ENCODE measurements at places on chromosomes 7 and 10.
A peak's percentile ranks its signal among the peaks of the same experiment; 100 is the strongest.

DNA sequence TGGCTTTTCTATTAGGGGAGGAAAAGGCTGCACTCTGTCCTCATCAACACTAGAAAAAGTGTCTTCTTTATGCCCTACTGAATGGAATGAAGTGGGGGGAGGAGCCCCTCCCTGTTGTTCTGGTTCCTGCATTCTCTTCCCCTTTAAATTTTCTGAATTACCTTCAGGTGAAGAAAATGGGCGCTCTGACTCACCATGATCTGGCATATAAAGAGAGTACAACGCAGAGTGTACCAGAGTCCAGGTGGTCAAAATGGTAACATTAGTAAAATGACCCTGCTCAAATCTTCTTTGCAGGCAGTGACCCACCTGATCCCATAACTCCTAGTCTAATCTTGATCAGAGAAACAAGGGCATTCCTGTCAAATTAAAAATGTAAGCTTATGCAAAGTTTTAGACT lies 80.7 kb downstream of the THSD7A start:
- DNase-seq = no peak

GRCh38 chr7:47039089-47039648 lies 542.7 kb downstream of the TNS3 start:
- DNase-seq = peak; percentile 13

DNA sequence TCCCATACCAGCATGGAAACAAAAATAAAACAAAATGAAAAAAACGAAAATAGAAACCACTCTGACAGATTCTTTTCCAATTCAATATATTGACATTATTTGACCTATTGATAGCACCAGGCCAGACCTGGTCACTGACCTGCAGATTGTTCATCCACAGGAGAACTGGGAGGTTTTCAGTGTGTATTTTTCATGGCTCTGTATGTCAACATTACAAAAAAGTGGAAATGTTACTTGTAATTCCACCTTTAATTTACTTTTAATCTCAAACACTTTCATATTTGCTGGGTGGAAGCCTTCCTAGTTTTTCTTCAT lies 2.9 kb downstream of the HKDC1 start:
- DNase-seq = no peak

DNA sequence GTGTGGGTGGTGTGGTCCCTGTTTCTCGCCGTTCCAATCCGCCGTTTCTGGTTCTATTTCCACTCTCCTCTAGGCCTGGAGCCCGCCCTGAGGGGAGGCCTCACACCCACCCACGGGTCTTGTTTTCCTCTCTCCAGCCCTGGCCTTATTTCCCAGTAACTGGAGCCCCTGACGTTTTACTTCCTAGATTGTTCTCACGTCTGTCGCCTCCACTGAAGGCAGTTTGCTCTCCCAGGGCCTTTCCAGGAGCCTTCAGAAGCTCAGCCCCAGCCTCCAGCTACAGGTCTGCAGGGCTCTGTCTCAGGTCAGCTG lies 30.6 kb downstream of the CFAP46 start:
- no peak for DNase-seq

- no peak for DNase-seq
Observed at GRCh38 chr10:359093-359492, 223.8 kb downstream of the ZMYND11 start.

DNA sequence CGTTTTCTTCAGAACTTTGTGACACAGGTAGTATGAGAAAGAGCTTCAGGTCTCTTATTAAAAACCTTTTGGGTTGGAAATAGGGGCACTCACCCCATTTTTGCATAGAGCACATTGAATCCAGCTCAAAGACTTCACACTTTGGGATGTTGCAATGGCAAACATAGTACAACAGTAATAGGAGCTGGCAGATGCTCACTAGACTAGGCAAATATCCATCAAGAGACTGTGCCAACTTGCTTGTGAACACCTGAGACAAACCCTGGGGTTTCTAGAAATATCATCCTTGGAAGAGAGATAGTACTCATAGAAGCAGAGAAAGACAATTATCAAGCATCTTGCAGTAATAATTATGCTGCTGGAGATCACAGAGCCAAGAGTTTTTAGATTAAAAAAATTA lies 280.0 kb downstream of the CACNA2D1 start:
- no peak for DNase-seq

- DNase-seq = no peak
Observed at GRCh38 chr10:54159924-54160323, 641.1 kb downstream of the PCDH15 start.

DNA sequence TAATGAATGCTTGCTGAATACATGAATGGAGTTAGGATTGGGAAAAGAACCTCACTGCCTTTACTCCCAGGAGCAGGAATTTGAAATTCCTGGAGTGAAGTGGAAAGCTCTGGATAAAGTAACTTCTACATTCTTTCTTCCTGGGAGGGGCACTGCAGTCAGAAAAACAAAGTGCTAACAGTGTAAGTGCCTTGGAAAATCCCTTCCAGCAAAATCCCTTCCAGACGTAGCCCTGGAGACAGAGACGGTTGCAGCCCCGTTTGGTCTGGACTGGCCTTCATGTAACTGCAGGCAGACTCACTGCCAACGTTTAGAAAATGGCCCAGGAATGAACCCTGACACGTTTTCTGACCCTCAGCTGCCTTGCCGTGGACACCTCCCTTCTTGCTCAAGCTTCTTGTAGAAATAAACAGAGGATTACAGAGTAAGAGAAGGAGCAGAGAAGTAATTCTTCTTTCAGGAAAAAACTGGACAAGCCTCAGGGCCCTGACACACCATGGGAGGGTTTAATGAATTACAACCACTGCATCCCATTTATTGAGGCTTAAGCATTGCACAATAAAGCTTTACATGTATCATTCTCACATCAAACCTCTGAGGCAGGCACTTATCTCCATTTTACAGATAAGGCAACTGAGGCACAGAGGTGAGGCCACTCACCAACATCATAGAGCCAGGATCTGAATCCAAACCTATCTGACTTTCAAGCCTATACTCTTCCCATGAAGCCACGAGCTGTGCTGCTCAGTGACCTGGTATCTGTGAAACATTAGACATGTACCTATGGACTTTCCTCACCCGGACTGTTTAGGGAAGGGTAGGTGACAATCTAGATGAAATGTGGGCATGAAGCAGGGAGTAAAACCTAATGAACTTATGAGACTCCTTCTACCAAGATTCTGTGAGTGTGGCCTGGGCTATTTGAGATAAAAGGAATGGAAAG lies 7.8 kb downstream of the ITPRIP start:
- DNase-seq = peak; percentile 83

DNA sequence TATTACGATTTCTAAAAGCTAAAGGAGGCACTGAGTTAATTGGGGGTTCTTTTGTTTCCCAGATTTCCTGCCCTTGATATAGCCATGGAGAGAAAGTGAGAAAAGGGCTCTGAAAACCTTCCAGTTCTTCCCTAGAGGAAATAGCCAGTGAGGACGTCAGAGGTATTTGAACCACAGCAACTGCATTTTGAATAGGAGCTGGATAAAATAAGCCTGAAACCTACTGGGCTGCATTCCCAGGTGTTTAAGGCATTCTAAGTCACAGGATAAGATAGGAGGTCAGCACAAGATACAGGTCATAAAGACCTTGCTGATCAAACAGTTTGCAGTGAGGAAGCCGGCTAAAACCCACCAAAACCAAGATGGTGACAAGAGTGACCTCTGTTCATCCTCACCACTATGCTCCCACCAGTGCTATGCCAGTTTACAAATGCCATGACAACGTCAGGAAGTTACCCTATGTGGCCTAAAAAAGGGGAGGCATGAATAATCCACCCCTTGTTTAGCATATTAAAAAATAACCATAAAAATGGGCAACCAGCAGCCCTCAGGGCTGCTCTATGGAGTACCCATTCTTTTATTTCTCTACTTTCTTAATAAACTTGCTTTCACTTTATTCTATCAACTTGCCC lies 85.1 kb upstream of the FRMD4A start:
- no peak for DNase-seq

DNA sequence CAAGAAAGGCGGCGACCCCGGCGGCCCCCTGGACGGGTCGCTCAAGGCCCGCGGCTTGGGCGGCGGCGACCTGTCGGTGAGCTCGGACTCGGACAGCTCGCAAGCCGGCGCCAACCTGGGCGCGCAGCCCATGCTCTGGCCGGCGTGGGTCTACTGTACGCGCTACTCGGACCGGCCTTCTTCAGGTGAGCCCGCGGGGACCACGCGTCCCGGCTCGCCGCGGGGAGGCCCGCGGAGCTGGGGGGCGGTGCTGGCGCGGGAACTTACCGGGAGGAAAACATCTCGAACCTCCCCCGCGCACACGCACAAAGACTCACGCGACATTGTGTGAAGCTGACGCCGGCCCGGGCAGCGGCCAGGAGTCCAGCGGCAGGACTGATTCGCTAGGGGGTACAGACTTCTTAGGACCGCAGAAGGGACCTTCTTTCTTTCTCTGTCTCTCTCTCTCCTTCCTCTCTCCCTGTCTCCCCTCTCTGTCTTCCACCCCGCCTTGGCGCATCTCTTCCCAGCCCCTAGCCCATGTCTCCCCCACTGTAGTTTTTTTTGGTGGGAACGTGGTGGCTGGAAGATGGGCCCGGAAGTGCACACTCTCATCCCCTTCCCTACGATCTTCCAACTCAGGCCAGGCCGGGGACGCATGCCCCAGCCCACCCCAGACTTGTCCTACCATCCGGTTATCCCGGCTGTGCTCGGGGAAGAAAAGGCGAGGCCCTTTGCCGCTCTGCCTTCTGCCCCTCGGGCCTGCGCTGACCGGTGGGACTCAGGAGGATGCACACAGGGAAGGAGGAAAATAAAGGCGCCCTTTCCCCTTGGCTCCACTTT lies 1.2 kb downstream of the EN2 start:
- DNase-seq = no peak

GRCh38 chr7:157674027-157674714 lies 337.4 kb downstream of the DNAJB6 start:
- no peak for DNase-seq

DNA sequence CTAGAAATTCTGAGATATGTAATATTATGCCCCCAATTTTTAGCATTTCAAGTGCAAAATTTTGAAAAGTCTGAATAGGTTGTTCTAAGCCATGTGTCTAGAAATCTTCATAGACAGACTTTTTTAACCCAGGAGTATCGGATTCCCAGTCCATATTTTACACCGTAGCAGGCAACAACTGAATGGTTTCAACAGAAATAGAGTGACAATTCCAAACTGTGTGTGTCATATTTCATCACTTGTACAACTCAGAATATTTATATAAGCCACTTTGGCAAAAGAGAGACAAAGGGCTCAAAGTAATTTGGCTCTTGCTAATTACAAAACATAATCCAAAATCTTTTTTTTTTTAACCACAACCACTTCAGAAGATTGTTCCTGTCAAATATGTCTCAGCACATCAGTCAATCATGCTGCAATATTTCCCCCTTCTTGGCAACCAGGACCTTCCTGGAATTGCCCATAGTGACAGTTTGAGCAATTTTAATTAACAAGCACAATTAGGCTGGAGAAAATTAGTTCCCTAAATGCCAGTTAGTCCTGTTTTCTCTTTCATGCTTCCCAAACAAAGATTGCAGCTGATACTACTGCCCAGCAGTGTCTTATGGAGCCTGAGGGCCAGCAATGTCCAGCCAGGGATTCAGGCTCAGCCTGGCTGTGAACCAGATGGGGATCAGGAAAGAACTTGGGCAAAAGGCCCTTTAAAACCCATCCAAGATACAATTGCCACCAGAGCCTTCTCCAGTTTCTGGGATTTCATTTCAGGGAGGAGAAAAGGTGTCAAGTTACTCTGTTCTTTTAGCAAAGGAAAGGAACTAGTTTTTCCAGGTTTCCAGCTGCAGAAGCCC lies 533.3 kb upstream of the GHITM start:
- DNase-seq = peak; percentile 26

GRCh38 chr10:119831656-119832055 lies 41.0 kb downstream of the MCMBP start:
- no peak for DNase-seq

DNA sequence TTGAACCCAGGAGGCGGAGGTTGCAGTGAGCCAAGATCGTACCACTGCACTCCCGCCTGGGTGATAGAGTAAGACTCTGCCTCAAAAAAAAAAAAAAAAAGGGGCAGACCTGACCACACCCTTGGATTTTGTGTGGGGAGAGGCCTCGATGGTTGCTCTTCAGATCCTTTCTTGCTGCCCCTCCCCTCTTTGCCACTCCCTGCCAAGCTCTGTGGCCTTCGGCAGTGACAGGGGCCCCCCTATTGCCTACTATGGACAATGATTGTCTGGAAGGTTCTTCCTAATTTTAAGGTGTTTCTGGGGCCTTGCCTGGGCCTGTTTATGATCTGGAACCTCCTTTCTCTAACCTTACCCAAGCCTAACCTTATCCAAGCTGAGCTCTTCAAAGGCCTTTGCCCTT lies 795 bp downstream of the PRF1 start:
- DNase-seq = no peak

GRCh38 chr10:30542001-30542894 lies 87.3 kb downstream of the LYZL2 start:
- DNase-seq = no peak

GRCh38 chr7:91414734-91415133 lies 150.5 kb downstream of the FZD1 start:
- no peak for DNase-seq

DNA sequence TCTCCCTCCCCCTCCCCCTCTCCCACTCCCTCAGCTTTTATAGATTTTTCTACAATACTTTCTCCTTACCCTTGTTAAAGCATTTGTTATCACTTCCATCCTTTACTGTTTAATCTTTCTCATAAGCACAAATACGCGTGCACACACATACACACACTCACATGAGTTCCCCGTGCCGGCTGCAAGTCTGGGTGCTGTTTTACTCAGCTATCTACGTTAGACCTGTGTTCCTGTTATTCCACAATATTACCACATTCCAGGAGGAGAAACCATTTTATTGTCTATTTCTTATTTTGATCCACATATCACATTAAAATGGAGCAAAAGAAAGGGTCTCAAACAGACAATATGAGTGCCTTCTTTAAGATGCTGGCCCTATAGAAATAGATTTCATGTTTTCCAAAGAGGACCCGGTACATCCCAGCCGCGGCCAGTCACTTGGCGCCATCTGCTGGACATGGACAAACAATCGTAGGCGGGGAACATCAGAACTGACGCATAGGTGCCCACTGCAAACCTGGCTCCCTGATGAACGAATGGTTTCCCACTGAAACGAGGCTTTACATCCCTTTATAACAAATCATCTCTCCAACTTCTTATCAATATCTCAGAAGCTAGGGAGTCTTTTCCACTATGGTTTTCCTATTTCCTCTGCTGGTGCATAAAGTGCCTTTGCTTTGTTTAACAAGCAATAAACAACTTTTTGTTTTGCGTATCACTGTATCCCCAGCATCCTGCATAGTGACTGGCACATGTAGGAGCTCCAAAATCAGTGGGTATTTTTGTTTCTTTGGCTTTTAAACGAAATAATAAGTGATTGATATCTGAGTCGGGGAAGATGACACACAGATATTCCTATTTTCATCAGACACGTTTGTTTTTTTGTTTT lies 25.2 kb upstream of the OPTN start:
- DNase-seq = peak; percentile 74

Data from astrocyte of the spinal cord (primary cell).